NT2/D1 (cell line): ENCODE measurements at places on chromosomes 6 and 20.
A peak's percentile ranks its signal among the peaks of the same experiment; 100 is the strongest.

GRCh38 chr6:63465750-63466149 lies 106.5 kb upstream of the LOC128125822 start:
- DNase-seq, result no peak

DNA sequence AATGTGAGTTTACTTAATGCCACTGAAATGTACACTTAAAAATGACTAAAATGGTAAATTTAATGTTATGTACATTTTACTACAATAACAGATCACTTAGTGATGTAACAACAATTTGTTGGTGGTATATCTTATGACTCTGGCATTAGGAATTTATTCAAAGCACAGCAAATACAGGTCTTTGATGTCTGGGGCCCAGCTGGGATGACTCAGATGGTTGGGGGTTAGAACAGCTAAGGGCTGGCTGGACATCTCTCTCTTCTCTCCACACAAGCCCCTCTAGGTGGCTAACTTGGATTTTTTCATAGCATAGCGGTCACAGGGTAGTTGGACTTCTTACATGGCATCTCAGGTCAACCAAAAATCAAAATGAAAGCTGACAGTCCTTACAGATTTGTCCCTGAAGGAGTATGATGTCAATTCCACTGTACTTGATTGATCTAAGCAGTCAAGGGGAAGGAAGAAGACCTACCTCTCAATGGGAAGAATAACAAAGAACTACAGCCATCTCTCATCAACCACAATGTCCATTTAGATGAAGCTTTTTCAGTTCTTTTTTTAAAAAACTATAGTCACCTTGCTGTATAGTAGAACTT lies 37.5 kb upstream of the LCA5 start:
- DNase-seq, result peak; percentile 18

DNA sequence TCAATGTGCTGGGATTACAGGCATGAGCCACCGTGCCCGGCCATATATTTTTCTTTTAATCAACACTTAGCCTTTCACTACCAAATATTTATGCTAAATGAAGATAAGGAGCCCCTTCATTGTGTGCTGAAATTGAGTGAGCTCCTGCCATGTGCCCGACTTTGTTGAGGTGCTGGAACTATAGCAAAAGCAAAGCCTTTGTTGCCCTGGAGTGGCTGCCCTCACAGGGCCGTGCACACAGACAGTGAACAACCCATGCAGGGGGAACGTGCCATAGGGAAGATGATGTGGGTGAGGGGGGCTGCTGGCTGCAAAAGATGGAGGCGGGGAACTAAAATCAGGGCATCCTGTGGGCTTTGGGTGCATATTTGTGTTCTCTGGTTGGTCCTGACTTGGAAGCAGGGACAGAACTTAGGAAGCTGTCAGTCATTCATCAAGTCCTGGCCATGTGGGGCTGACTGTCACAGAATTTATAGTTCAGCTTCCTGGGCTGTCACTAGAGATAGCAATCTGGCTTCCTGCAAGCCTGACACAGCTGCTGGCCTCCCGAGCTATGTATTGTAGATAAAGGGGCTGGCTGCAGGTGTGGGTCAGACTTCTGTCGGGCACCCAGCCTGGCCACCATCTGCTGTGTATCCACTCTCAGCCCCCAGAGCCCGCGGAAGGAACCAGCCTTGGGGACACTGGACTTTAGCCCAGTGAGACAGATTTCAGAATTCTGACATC lies 56.8 kb upstream of the MPC1 start:
- no peak for DNase-seq

GRCh38 chr6:21164768-21165326 lies 428.7 kb upstream of the SOX4 start:
- no peak for DNase-seq

- DNase-seq, result no peak
These were observed 32.8 kb downstream of the KIAA1755 start for GRCh38 chr20:38227420-38228360.

GRCh38 chr20:3932277-3932676 lies 43.1 kb downstream of the PANK2 start:
- DNase-seq, result no peak

GRCh38 chr6:27693766-27694546 lies 218.2 kb downstream of the OR2B2 start:
- DNase-seq, result no peak
